ENCODE measurements at places on chromosomes 1 and 21. TPM values are rescaled to one million over a fixed set of nuclear protein-coding genes. Genes with fewer than 3 reads are reported as not detected.
A peak's percentile ranks its signal among the peaks of the same experiment; 100 is the strongest.

The AGMAT gene
- 0.65 TPM for polyA plus RNA-seq

The HFM1 gene
- 7.7 TPM for polyA plus RNA-seq

The TCP10L gene
- polyA plus RNA-seq = 0.72 TPM

The FGGY gene
- 22.7 TPM for polyA plus RNA-seq

The LORICRIN gene
- polyA plus RNA-seq = not detected

The CNIH3 gene
- polyA plus RNA-seq = 8.1 TPM

The PRUNE1 gene
- 38.5 TPM for polyA plus RNA-seq

- no peaks in the 10 kb centered on the region for H3K36me3 ChIP-seq
- H3K27me3 ChIP-seq = peaks cover 59% of the 10 kb centered on the region
- peak; percentile 90 for DNase-seq
- no peak overlapping the region for H3K27ac ChIP-seq
- H3K4me3 ChIP-seq = peak overlapping the region; percentile 2
These were observed 1.2 kb downstream of the RXRG start for GRCh38 chr1:165443539-165444311.

DNA sequence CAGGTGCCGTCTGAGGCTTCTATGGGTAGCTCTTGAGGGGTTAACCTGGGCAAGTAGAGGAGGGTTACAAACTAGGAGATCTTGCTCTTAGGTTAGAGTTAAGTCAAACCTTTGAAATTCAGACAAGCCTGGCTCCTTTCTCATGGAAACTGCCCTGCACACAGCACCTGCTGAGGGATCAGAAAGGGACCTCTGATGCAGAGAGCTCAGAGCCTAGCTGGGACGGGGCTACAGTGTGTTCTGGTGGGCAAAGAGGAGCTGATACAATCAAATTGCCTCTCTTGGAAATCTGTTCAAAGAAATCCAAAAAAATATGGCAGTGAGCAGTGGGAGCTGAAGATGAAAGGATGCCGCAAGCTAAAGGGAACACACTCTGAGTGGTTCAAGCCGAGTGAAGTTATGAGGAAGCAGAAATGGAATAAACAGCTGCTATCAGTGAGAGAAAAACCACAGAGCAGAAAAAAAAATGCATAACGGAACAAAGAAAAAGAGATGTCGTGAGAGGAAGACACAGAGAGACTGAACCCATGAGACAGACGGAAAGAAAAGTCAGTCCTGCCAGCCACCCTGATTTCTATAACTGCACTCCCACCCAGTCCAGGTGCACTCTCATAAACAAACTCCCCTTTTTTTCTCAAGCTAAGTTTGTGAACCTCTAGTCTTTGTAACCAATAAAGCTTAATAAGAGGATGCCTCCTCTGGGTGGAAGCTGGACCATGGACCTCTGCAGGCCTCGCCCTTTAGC lies 26.6 kb downstream of the PAFAH2 start:
- H3K4me1 ChIP-seq = no peaks in the 10 kb centered on the region
- no peak overlapping the region for H3K27ac ChIP-seq
- H3K36me3 ChIP-seq = no peaks in the 10 kb centered on the region

GRCh38 chr1:3679098-3679555 lies 26.8 kb downstream of the TP73 start:
- H3K4me1 ChIP-seq = peaks cover 36% of the 10 kb centered on the region
- no peak for DNase-seq
- H3K27ac ChIP-seq = peak overlapping the region; percentile 89
- H3K36me3 ChIP-seq = no peaks in the 10 kb centered on the region
- H3K27me3 ChIP-seq = peaks cover 25% of the 10 kb centered on the region
- no peak overlapping the region for H3K4me3 ChIP-seq

DNA sequence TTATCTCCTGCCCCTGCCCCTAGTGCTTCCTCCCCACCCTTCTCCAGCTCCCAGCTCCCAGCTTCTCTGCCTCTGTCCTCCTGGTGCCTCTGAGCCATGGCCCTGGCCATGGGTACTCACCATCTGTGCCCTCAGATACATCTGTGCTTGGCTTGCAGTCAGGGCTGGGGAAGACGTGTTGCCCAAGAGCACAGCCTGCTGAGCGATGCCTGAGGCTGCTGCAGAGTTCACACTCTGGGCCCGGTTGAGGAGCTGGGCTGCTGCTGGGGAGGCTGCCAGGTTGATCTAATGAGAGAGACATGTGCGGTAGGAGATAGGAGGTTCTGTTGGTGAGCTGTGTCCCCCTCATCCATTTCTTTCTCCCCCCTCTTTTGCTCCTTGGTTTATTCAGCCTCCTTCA lies 49.4 kb upstream of the A3GALT2 start:
- peaks cover 3% of the 10 kb centered on the region for H3K4me1 ChIP-seq
- no peaks in the 10 kb centered on the region for H3K27me3 ChIP-seq
- H3K27ac ChIP-seq = no peak overlapping the region
- H3K36me3 ChIP-seq = no peaks in the 10 kb centered on the region
- no peak overlapping the region for H3K4me3 ChIP-seq
- no peak for DNase-seq

DNA sequence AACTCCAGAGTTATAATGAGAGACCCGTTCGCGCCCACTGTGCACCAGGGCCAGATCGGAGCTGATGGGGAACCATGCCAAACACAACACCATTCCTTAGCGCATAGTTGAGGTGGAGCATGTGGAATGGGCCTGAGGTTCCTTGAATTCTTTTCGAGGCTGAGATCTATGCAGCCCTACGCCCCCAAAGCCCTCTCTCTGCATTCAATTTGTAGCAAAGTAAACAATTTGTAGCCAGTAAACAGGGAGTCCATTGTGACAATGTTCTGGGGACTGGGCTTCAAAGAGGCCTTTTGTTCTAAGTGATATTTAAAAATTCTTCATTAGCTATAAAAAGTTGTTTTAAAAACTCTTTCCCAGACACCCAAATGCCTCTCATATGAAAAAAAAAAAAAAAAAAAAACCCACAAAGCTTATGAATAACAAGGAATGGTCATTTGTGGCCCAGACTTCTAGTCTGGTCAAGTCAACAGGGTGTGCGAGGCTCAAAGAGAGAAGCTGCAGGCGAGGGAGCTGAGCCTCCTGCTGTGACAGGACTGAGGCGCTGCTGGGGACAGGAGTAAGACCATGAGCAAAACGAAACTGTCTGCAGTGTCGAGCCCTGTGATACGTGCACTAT lies 30.6 kb upstream of the KCNE2 start:
- no peak for DNase-seq
- H3K4me3 ChIP-seq = no peak overlapping the region
- no peaks in the 10 kb centered on the region for H3K36me3 ChIP-seq

DNA sequence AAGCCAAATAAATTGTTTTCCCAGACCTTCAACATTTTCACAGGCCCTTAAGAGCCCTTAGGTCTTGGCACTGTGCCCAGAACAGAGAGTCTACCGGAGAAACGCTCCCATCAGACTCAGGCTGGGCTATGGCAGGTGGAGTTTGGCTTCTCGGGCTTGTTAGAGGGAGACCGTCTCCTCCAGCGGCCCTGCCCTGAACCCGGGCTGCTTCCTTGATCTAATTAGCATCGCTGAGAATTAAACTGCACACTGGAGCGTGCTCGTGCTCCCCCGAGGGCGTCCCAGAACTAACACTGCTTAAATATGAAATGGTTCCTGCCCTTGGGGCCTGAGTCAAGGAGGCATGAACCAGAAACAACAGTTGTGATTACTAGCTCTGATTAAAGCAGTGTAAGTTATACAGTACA lies 634.4 kb downstream of the MATN1 start:
- peak; percentile 73 for DNase-seq
- H3K4me3 ChIP-seq = no peak overlapping the region
- no peak overlapping the region for H3K27ac ChIP-seq
- peaks cover 7% of the 10 kb centered on the region for H3K4me1 ChIP-seq
- peaks cover 28% of the 10 kb centered on the region for H3K27me3 ChIP-seq

DNA sequence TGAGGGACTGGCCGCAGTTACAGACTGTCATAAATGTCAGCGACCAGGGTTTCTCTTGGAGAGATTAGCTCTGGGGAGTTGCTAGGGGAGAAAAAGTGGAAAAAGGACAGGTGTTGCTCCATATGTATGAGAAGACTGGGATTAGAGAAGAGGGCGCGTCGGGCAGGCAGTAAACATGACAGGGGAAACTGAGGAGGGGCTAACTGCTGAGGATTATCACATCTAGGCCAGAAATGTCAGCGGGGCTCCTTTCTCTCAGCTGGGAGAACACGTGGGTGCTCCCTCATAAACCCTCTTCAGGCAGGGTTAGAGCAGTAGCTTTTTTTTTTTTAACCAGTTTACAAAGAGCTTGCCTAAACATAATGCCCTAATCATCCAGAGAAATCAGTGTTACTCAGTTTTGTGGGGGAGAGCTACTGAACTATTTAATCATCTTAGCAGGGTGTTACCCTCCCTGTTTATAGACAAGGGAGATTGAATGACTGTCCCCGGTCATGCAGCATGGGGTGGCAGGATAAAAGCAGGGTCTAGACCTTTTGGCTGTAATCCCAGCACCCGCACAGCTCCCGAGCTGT lies 35.2 kb downstream of the ELAPOR1 start:
- H3K4me3 ChIP-seq = no peak overlapping the region
- no peak for DNase-seq
- peaks cover 4% of the 10 kb centered on the region for H3K4me1 ChIP-seq
- H3K27me3 ChIP-seq = no peaks in the 10 kb centered on the region
- H3K27ac ChIP-seq = no peak overlapping the region
- no peaks in the 10 kb centered on the region for H3K36me3 ChIP-seq

DNA sequence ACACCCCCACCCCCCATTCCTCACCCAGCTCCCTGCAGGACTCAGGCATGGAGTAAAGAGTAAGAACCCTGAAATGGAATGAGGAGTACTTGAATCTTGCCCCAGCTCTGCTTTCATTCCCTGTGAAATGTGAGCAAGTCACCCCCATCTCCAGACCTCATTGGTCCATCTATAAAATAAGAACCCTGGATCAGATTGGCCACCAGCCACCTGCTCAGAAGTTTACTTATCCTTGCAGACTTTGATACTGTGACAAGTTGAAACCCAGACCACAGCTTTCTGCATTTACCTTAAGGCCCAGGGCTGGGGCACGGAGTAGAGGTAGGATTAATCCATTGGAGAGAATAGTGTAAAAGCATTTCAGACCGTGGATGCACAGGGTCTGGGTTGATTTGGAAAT lies 2.2 kb downstream of the KISS1 start:
- H3K27me3 ChIP-seq = no peaks in the 10 kb centered on the region
- no peak overlapping the region for H3K27ac ChIP-seq
- DNase-seq = no peak
- no peaks in the 10 kb centered on the region for H3K36me3 ChIP-seq
- H3K4me1 ChIP-seq = no peaks in the 10 kb centered on the region
- no peak overlapping the region for H3K4me3 ChIP-seq

GRCh38 chr1:184582411-184582810 lies 172.2 kb downstream of the EDEM3 start:
- no peaks in the 10 kb centered on the region for H3K4me1 ChIP-seq
- no peaks in the 10 kb centered on the region for H3K36me3 ChIP-seq
- H3K27ac ChIP-seq = no peak overlapping the region
- no peak for DNase-seq
- H3K27me3 ChIP-seq = no peaks in the 10 kb centered on the region
- no peak overlapping the region for H3K4me3 ChIP-seq

- H3K27me3 ChIP-seq = no peaks in the 10 kb centered on the region
- H3K27ac ChIP-seq = no peak overlapping the region
- no peaks in the 10 kb centered on the region for H3K4me1 ChIP-seq
- H3K36me3 ChIP-seq = no peaks in the 10 kb centered on the region
These were observed 17.8 kb downstream of the THEM4 start for GRCh38 chr1:151891512-151891911.
